ENCODE measurements at places on chromosomes 4 and X.

- no peak for DNase-seq
These were observed 34.0 kb upstream of the TBC1D9 start for GRCh38 chr4:140790171-140790570.

GRCh38 chr4:87758270-87758669, 41.1 kb upstream of the IBSP start:
- DNase-seq: no peak

DNA sequence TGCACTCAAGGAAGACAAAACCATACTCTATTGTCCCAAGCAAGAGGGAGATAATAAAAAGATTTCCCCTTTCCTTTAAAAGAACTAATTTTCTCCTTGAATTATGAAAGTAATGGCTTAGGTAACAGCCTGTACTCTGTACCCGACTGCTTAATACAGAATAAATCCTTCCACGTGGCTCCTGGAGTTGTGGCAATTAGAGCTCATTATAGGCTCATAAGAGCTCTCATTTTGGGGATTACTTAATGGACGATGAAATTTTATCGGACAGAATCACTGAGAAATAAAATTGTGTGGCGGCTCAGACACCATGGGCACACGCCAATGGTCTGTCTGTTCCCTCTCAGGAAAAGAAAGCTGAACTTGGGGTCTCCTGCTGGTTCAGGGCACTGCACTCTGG, 2.8 kb upstream of the GSX2 start:
- DNase-seq: no peak

DNA sequence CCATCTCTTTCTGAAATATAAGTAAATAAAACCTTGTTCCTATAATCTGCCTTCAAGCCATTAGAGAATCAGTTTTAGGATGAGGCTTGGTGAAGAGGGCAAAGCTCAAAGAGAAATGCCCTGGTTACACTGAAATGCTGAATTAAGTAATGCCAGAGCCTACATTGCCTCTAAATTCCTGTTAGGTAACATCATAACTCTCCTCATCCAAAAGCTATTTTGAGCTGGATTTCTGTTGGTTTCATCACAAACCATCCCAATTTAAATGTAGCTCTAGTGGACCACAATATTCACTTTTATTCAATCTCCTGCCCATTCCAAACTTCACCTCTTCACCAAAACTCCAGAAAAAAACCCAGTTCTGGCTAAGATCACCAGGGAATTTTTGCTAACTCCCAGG, 1319.7 kb upstream of the TENM3 start:
- DNase-seq: no peak

GRCh38 chr4:181645489-181645888, 597.7 kb upstream of the TENM3 start:
- DNase-seq: no peak

- DNase-seq: no peak
These were observed 153.8 kb upstream of the RAPGEF2 start for GRCh38 chr4:158949099-158949498.

DNA sequence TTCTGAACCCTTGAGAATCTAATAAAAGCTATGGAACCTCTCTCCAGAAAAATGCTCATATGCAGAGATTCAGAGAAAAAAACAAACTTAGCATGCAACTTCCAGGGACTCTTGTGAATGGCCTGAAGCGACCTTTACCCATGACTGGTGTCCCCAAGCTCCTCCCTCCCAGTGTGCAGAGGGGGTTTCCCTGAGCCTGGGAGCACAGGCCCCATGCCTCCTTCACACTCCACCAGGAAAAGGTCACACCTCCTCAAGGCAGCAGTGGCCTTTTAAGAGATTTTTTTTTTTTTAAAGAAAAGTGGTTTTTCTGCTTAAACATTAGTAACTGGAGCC, 13.3 kb upstream of the UBA6 start:
- no peak for DNase-seq

- no peak for DNase-seq
These were observed 10.0 kb upstream of the SPCS3 start for GRCh38 chr4:176309772-176310171.
